IPS DF 6.9 (cell line): ENCODE measurements at places on chromosomes 5 and 9.

GRCh38 chr9:20623748-20624124, 1.4 kb upstream of the MLLT3 start:
- DNase-seq: no peak

- DNase-seq: no peak
These were observed 5.1 kb downstream of the MRPS2 start for GRCh38 chr9:135505406-135506187.

- DNase-seq: no peak
These were observed 547.3 kb upstream of the C9orf72 start for GRCh38 chr9:28120626-28121025.

DNA sequence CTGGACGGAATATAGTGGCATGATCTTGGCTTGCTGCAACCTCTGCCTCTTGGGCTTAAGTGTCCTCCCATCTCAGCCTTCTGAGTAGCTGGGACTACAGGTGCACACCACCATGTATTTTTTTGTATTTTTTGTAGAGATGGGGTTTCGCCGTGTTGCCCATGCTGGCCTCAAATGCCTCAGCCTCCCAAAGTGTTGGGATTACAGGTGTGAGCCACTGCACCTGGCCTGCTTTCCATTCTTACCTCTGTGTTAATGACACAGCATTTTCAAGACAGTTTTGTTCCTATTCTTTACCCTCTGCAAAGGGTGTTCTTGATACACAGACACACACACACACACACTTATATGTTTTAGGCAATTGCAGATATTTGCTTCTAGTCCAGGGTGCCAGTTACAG, 113.3 kb downstream of the LRRC70 start:
- DNase-seq: no peak

- DNase-seq: no peak
These were observed 3.6 kb downstream of the PAEP start for GRCh38 chr9:135565141-135565628.

- DNase-seq: no peak
These were observed 79.8 kb upstream of the LMX1B start for GRCh38 chr9:126533926-126534310.

DNA sequence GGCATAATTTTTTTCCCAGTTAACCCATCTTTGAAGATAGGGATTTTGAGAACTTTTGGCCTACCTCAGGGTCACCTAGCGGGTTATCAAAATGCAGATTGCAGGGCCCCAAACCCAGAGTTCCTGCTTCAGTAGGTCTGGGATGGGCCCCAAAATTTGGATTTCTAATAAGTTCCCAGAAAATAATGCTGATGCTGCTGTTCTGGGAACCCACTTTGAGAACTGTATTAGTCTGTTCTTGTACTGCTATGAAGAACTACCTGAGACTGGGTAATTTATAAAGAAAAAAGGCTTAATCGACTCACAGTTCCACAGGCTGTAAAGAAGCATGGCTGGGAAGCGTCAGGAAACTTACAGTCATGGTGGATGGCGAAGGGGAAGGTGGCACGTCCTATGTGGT, 182.2 kb upstream of the DMRT1 start:
- no peak for DNase-seq

DNA sequence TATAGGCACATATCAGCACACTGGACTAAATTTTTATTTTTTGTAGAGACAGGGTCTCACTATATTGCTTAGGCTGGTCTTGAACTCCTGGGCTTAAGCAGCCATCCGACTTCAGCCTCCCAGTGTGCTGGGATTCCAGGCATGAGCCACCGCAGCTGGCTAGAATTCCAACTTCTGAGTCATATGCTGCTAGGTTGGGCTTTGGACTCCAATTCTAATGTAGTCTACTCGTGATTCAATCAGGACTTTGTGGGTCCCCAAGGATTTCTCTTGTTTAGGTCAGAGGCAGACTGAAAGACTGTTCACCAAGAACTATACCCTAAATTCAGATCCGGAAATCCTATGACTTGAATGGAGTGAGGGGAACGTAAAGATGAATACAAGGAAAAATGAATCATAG, 68.2 kb upstream of the CHD1 start:
- DNase-seq: no peak

GRCh38 chr5:170286386-170286925, 11.1 kb downstream of the LCP2 start:
- DNase-seq: no peak

- no peak for DNase-seq
These were observed 11.5 kb downstream of the NACC2 start for GRCh38 chr9:136083558-136084062.

DNA sequence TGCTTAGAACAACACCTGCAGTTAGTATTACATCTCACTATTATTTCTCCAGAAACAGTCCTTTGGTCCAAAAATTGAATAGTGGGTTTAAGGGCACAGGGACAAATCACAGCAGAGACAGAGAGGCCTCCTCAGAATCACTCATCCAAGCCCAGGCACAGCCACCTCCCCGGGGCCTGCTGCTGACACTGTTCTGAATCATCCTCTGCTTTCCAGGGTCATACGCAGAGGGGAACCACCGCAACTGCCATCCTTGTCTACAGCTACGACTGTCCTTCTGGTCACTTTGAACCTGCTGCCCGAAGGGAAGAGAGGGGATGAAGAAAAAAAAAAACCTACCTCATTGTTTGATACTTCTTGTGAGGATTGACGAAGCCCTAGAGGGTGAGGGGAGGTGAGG, 35.3 kb upstream of the MAN2A1 start:
- no peak for DNase-seq

DNA sequence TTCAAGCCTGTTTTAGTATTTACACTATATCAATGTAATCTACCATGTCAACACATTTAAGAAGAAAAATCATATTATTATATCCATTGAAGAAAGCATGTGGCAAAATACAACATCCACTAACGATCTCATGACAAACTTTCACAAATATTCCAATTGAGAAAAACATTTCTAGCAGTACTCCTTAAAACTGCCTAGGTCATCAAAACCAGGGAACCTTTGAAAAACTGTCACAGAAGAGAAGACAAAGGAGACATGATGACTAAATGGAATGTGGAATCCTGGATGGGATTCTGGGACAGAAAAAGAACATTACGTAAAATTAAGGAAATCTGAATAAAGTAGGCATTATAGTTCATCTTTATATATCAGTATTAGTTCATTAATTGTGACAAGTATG, 1091.3 kb upstream of the CDH6 start:
- DNase-seq: no peak

DNA sequence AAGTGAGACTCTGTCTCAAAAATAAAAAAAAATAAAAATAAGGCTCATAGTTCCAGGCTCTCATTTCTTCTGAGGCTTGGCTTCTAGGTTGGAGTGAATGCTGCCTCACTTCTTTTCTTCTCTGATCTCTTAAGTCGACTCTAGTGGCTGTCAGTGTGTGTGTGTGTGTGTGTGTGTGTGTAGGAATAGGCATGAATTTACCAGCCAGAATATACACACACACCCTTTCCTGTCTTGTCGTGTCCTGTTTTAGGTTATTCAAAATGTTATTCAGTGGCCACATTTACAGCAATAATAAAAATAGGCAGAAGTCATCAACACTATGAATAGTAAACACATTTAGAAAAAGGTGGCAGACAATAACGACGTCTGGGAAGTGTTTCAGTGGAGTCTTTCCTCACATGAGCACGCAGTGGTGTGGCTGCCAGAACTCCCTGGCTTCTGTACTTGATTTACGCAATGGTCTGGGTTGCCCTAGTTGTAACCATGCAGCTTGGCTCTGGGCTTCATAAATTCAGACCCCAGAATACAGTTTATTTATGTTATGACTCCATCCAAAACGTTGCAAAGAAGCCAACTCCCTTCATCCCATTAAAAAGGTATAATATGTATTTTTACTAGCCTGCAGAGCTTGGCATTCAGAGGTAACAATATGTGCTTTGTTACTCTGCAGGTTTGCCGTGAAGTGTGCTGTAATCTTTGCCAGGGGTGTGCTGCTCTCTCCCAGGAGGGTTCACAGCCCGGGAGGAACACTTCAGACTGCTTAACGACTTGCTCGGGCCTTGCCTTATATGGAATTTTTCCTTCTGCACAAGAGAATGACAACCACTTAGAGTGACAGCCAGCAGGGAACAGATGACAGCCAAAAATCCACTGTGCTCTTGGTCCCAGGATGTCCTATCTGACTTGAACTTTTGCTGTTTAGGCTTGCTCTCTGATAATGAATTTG, 34.4 kb upstream of the PALM2AKAP2 start:
- DNase-seq: no peak

- DNase-seq: no peak
These were observed 66.7 kb downstream of the PSD2 start for GRCh38 chr5:139862313-139862712.

DNA sequence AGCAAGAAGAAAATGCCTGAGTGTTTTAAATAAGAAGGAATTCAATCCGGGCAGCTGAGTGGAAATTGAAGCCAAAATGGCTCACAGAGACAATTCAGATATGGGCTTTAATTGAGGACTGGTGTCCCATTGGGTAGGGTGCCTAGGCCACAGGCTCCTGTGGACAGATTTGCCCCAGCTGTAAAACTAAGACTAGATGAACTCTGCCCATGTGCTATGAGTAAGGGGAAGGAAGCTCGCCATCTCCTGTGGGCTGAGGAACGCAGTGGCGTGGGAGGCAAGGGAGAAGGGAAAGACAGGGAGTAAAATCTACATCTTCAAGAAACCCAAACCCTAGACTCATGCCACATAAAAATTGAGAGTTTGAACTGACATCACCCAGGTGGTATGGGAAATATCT, 66.1 kb downstream of the KLHL3 start:
- DNase-seq: no peak

- DNase-seq: no peak
These were observed 31.3 kb downstream of the TSPAN17 start for GRCh38 chr5:176678584-176678983.

DNA sequence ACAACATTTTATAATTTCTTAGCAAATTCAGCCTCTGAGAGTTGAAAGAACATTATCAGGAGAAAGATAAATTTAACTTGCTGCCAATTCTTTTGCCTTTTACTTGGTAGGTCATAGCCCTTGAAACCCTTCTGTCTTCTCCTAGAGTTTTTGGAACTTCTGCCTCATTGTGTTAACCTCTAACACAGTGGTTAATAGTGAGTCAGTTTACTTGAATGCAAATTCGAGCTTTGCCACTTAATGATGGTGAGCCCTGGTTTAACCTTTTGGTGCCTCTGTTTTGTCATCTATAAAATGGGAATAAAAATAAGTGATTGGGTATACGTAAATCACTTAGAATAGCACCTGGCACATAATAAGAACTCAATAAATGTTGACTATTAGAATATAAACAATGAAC, 1.8 kb upstream of the INIP start:
- DNase-seq: no peak

GRCh38 chr9:129617167-129617566, 3.7 kb downstream of the C9orf50 start:
- DNase-seq: no peak

GRCh38 chr5:73985145-73985544, 359.1 kb downstream of the ARHGEF28 start:
- no peak for DNase-seq

GRCh38 chr9:121055642-121056143, 5.6 kb upstream of the C5 start:
- DNase-seq: no peak

DNA sequence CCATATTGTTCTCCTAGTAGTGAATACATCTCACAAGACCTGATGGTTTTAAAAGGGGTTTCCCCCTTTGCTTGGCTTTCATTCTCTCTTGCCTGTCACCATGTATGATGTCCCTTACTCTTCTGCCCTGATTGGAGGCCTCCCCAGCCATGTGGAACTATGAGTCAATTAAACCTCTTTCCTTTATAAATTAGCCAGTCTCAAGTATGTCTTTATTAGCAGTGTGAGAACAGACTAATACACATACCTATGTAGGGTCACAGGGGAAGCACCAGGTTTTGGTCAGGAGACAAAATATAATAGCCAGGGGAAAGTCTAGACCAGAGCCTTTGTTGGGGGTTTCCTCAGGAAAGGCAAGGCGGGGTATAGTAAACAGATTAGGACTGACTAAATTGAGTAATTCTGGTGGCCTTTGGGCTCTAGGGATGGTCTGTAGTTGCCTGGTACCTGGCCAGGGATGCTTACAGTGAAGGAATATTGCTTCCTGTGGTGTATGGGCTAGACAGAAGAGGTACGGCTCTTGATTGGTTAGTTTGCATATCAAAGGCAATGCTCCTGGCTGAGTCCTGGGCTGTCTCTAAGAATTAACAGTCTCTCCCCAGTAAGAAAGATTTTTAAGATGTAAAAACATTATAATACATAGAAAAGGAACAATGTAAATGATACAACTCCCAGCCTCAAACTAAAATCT, 254.5 kb downstream of the ELAVL2 start:
- no peak for DNase-seq

DNA sequence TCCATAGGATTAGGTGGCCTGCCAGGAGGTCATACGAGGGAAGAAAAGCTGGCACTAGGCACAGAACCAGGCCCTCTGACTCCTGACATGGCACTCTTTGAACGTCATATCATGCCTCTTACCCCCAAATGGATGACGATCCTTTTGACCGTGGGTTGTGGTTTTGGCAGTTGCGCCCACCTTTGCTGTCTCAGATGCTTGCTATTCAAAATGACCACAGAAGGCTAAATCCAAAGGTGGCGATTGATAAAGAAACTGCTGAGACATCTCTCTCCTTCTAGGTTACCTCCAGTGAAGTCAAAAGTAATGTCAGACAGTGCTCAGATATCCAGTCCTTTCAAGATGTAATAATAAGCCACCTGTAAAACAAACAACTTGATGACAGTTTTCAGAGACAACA, 385.0 kb downstream of the EFNA5 start:
- DNase-seq: no peak
